ENCODE measurements at places on chromosomes 5 and 9.

DNA sequence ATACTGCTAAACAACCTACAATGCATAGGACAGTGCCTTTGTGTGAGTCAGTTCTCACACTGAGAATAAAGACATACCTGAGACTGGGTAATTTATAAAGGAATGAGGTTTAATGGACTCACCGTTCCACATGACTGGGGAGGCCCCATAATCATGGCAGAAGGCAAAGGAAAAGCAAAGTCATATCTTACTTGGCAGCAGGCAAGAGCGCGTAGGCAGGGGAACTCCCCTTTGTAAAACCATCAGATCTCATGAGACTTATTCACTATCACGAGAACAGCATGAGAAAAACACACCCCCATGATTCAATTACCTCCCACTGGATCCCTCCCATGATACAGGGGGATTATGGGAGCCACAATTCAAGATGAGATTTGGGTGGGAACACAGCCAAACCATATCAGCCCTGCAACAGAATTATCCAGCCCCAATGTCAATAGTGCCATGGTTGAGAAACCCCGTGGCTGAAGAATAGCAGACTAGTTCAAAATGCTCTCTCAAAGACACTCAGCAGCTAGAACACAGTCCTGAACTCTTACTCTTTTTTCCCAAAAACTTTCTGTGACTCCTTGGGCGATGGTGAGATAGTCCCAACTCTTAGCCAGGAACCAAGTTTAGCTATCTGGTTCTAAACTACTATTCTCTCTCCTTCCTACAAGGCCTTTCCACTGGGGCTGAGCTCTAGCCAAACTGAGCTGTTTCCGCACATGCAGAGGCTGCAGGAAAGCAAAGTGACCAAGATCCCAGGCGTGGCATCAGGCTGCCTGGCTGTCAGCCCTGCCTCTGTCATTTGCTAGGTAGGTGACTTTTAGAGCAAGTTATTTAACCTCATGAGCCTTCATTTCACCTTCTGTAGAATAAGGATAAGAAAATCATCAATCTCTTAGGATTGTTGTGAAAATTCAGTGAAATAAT, 21.7 kb downstream of the FAT2 start:
- DNase-seq: no peak

DNA sequence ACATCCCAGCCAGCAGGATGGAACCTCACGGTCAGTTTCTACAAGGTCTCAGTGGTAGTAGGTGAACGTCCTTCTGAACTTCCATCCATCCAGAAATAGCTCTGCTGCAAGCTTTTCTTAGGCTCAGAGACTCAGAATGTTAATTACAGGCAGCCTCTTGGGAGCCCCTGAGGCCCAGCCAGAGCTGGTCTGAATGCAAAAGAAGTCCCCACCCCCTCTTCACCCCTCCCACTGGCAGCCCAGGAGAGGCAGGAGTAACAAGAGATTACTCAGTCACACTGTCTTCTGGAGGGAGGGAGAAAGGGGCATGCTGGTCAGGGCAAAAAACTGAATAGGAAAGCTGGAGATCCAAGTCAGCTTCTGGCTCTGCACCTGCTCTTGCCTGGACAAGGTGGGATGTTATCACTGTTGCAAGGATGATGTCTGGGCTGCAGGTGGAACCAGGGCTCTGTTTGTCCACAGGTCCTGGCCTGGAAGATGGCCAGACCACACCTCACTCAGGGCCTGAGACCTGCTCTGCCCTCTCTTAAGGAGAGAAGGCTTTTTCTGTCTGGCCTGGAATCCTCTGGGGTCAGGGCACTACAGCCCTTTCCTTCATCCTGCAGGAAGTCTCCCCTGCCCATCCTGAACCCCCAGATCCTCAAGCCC, 9.1 kb downstream of the ENHO start:
- no peak for DNase-seq

GRCh38 chr9:16331031-16331430, 539.4 kb downstream of the BNC2 start:
- DNase-seq: no peak

DNA sequence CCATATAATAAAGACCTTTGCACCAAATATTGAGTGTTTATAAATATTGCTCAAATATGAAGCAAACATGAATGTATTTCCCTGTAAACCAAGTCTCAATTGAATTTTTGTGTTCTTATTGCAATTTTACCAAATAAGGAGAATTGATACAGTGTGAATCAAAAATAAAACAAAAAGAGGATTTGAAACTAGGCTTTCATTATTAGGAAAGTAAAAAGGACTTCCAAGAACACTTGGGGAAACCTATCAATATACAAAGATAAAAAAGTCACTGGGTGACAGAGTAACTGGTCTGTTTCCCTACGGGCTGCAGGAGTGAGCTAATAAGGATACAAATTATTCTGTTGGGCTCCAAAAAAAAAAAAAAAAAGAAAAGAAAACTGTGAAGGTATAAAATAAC, 44.8 kb upstream of the SNX2 start:
- no peak for DNase-seq

DNA sequence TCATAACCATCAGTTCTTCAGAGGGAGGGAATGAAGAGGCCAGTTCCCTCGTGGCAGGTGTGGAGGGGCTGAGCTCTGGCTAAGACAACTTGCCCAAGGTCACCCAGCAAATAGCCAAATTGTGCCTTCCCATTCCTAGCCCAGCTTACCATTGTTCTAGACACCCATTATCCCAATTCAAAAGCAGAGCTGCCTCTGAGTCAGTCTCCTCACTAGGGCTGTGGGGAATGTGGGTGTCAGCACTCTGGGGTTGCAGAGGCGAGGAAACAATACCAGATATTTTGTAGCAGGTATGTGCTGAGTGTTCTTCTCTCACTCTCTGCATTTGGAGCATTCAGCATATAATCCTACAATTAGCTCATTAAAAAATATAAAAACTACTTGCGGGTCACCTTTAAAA, 270.8 kb downstream of the PSAT1 start:
- DNase-seq: no peak

- DNase-seq: no peak
Measured at GRCh38 chr9:34343605-34344004, 14.2 kb downstream of the NUDT2 start.

DNA sequence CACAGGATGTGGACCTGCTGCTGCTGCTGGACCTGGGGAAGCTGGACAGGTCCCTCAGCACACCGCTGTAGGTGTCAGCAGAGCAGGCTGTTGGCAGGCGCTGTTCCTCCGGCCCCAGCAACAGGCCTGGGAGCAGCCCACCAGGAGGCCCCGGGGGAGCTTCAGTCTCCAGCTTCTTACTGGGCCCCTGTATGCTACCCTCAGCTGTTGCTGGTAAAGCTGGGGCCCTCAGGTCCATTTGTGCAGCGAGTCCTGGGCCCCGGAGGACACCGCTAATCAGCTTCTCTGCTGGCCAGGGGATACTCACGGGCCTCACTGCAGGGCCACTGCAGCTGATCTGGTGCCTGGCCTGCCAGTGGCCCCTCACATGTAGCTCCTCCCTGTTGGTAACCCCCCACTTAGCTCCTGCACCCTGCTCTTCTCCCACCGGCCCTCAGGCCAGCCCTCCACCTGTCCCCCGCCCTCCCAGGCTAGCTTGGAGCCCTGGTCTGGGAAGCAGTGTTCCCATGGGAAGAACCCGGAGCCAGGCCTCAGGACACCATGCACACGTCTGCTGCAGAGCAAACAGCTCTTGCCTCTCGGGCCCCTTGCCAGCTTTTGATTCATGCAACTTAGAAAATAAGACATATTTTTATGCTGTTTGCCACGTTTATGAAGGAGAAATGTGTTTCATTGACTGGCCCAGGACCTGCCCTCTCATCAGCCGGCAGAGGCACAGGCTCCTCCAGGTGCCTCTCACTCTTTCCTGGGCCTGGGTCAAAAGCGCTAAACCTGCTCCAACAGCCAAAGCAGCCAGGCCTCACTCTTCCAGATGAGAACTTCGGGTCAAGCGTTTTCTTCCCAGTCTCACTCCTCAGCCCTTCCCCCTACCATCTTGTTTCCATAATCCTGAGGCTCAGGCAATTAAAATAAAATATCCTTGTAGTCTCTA, 61.0 kb upstream of the ADAMTS2 start:
- no peak for DNase-seq

- no peak for DNase-seq
Measured at GRCh38 chr5:43785198-43785597, 182.2 kb downstream of the NNT start.

DNA sequence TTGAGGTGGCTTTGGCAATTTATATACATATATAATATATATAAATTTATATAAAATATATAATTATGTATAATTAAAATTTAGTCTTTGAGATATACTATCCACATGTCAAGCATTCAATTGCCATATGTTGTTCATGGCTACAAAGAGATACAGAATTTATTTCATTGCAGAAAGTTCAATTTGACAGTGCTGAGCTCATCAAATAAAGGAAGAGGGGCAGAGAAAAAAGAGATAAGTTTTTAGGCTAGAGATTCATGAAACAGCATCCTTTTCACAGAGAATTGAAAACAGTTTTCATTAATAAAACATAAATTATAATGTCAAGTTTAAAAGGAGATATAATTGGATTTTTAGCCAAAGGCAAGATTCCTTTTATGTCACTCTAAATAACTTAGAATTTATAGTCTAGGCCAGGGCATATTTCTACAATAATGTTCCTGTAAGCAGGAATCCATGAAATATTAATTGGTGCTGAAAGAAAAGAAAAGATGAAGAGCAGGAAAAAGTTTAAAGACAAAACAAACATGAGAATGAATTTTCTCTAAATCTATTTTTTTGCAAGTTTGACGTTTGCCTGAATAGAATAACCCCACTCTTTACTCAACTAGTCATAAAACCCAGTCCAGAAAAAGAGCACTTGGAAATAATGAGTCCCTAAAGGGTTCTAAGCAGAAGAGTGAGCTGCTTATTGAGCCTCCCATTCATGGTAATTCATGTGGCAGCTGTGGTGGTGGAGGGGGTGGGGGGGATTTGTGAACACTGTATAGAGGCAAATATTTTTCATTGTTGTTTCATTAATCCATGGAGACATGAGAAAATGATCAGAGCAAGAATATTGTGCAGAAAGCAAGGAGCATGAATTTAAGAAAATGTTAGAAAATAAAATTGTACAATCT, 1279.5 kb downstream of the CDH12 start:
- peak; percentile 9 for DNase-seq

DNA sequence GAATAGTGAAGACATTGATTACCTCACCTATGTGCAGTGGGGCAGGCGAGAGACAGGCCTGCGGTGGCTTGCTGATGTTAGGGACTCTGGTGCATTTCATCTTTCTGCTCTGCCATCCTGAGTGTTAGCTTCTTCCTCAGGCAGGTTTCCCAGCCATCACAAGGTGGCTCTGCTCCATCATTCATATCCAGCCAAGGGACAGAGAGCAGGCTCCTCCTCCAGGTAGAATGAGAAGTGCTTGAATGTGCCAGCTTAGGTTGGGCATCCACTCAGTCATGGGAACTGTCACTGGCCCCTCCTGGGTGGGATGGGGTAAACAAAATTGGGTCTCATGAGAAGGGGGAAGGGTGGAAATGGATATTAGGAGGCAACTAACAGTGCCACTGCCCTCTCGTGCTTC, 24.8 kb downstream of the GPR107 start:
- DNase-seq: no peak

DNA sequence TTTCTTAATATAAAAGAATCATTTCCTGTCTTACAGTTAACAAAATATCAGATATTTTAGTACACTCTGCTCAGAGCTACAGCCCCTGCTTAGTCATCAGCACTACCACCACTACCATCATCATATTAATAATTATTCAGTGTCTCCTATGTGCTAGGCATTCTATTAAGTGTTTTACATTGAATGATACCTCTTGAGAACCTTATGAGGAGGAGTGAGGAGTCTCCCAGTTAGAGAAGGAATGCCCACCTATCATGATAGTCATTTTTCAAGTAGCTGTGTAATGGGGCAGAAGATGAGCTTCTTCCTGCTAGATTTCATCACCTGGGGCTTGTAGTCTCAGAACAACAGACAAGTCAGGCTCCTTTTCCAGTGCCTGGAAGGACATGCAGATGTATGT, 238.0 kb downstream of the TRIM32 start:
- no peak for DNase-seq

DNA sequence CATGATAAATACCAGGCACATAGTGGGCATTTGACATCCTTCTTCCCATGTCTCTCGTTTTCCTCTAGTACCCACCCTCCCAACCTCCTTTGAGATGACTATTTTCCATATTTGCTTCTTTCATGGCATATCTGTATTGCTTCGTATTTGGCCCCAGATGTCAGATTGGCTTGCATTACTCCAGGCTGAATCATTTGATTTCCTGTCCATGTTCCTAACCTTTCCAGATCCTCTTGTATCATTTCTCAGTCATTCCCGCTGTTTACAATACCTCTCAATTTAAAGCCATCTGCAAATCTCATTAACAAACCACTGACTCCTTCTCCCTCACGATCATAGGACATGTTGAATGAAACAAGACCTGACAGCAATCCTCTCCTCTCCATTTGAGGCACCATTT, 19.9 kb downstream of the MTX3 start:
- DNase-seq: no peak

DNA sequence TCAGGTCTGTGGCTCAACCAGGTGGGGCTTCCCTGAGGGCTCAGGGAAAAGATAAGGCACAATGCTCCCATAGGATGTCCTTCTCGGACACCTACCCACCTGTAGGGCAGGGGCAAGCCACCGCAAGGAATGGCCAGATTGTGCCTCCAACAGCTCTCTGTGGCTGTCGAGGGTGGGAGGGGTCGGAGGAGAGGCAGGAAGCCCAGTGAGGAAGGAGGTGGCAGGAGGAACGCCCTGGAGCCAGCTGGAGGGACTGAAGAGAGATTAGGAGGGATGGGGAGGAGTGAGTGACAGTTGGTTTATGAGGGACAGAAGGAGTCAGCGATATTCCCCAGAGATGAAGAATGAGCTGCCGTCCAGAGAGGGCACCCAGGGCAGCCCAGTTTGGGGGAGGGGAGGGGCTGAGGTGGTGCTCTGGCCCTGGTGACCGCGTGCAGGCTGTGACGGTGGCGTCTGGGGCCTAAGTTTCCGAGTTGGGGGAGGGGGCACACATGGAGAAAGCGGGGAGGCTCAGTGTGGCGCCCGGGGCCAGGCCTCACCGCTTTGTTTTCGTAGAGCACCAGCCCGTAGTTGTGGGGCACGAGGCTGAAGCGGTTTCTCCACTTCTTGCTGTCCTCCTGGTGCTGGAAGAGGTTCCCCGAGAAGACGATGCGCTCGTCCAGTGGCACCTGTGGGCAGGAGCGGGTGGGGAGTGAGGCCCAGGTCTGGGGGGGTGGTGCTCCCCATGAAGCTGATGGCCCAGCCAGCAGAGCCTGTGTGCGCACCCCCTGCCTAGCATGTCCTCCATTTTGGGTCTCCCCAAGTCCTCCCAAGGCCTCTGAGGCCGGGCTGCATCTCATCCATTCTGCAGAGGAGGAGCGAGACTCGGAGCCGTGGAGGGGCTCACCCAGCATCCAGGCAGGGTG, 75.6 kb downstream of the LRSAM1 start:
- no peak for DNase-seq

- no peak for DNase-seq
Measured at GRCh38 chr5:142324136-142324870, 518 bp downstream of the SPRY4 start.

GRCh38 chr5:85340790-85341189, 956.1 kb upstream of the EDIL3 start:
- no peak for DNase-seq

DNA sequence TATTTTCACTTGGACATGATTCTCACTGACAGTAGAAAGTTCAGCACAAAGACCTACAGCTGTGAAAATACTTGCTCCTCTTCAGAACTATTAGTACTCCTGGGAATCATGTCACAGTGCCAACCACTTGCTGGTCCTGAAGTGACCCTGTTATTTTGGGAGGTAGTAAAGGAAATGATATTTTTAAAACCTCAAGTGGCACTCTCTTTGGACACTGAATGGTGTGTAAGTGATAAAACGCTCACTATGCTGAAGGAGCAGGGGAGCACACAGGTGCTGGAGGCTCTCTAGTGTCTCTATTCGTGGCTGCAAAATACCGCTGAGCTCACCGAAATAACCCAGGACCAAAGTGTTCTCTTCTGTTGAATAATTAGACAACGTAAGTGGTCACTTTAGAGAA, 76.9 kb upstream of the SPATA31D4 start:
- DNase-seq: no peak
